NCI-H2171 (cell line): ENCODE measurements at places on chromosomes 2 and 18.

DNA sequence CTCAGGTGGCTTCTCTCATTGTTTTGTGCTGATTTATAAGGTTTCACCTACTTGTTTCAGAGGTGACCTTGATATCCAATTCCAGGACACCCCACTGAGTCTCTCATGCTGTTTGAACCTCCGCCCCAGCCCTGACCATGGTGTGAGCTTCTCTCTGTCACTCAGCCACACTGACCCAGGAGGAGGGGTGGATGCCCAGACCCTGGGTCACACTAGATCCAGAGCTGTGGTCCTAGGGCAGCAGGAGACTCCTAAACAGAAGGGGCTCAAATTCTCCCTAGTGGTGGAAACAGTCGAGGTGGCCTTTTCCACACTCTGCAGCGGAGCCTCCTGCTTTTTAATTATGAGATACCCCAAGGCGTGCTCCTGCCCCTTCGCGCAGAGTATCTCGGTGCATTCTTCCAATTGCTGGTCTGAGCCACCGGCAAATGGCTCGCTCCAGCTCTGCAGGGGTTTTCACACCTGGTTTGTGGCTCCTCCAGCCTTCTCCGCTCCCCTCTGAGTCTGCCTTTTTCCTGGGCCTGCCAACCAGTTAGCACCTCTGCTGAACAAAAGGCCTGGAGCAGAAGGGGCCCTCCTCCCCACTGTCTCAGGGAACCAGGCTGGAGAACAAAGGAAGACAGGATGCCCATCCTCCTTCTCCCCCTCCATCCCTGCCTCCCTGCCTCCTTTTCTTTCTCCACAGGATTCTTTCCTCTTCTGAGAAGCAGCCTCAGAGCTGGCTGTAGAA, 147.3 kb upstream of the SPRED2 start:
- DNase-seq = no peak

- no peak for DNase-seq
Measured at GRCh38 chr2:28423856-28424605, 31.4 kb downstream of the FOSL2 start.

DNA sequence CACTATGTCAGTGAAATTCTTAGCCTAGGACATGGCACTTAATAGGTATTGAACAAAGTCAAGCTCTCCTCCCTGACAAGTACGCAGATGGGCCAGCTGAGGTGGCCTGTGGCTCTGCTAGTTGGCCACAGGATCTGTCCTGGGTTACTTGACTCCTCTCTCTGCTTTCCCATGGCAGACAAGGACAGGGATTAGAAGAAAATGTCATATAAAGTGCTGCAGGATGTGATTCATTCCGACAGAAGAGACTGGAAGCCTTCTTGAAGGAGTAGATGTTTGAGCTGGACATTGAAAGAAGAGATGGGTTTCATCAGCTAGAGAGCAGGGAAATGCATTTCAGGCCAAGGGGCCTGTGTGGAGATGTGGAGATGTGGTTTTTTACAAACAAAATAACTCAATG, 46.7 kb downstream of the SMAD7 start:
- no peak for DNase-seq

GRCh38 chr2:230751062-230751461, 38.4 kb downstream of the CAB39 start:
- no peak for DNase-seq

- DNase-seq = no peak
Measured at GRCh38 chr18:45222180-45222579, 393.1 kb upstream of the SLC14A2 start.

DNA sequence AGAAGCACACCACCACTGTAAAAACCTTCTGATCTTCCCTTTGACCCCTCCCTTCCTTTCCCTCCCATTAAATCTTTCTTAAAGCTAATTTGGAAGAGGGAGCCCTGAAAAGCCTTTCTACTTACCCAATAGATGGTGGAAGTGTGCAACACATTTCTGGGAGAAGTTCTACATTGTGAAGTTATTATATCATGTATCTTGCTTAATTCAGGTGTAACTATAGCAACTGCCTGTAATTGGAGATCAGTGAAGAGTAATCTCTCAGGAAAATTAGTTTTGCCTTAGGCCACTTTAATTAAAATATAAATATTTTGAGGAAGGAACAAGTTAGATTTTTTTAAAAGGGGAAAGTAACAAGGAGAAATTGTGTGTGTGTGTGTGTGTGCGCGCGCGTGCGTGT, 266.0 kb downstream of the SH3BP4 start:
- no peak for DNase-seq

DNA sequence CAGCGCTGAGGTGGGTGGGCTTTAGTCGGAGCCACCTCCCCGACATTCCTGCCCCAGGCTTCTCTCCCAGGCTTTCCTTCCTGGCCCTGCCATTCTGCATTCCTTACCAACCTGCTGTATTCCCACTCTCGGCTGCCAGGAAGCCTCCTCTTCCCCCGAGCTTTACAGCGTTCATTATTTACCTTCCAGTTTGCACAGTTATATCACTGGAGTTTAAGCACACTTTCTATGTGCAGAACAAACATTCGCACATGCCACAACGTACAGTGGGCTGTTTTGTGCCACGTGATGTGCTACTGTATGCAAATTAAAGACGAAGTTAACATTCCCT, 246.3 kb downstream of the SOX11 start:
- no peak for DNase-seq

DNA sequence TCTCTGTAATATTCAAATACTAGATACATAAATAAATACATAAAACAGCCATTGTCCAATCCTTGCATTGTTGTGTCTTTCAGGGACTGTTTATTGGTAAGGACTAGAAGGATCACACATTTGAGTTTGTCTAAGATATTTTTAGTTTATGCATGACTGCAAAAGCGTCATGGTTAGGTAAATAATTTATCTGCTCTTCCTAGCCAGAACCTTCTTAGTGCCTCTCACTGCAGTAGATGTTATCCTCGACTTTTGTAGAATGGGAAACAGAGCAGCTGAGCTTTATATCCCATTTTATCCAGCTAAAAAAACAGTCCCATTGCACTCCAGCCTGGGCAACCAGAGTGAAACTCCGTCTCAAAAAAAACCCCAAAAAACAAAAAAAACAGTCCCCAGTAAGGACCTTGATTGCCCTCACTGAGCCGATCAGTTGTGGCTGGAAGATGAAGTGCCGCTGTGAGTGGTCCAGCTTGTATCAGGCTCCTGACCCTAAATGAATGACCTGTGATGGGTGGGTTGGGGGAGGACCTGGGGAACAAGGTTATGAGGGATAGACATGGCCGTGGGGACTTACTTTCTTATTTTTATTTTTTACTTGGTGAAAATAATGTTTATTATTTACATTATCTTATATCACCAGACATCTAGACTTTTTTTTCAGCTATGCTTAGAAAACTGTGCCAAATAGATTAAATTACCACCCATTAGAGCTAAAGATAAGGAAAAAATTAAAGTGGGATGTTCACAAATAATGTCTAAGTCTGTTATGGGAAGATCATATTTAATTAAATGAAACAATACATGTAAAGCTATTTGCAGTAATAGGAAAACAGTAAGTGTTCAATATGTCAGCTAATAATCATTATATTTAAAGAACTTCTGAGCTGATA, 10.9 kb upstream of the ADAM23 start:
- no peak for DNase-seq

DNA sequence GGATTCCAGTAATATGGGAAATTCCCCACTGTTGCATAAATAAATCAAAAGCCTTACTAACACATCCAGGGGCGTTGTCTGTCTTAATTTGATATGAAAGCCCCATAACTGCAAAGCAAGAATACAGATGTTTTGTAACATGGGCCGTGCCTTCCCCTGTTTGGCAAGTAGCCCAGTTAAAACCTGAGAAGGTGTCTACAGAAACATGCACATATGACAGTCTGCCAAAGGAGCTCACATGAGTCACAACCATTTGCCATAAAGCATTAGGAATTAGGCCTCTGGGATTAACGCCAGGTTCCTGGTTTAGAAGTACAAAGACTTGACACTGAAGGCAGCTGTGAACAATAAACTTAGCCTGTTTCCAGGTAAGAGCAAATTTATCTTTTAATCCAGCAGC, 43.1 kb upstream of the LONRF2 start:
- DNase-seq = peak; percentile 97

DNA sequence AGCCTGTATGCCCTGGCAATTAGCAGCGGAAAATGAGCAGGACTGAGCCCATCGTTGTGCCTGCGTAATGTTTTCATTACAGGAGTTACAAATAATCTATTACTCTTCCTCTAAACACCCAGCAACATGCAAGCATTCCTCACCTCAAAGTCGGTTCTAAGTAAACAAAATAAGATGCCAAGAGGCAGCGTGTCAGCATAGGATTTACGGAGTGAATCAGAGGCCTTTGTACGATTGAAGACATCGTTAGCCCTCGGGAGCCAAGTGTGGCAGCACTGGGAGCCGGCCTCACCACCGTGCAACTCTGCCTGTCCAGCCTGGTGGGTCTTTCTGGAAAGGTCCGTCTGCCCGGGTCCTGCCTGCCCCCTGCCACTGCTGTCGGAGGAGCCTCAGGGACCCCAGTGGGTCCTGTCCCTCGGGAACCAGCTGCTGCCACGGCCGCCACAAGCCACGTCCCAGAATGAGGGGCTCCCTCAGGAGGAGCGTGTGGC, 80.1 kb upstream of the CTDP1 start:
- no peak for DNase-seq

- DNase-seq = no peak
Measured at GRCh38 chr2:101748000-101748399, 50.5 kb downstream of the MAP4K4 start.

DNA sequence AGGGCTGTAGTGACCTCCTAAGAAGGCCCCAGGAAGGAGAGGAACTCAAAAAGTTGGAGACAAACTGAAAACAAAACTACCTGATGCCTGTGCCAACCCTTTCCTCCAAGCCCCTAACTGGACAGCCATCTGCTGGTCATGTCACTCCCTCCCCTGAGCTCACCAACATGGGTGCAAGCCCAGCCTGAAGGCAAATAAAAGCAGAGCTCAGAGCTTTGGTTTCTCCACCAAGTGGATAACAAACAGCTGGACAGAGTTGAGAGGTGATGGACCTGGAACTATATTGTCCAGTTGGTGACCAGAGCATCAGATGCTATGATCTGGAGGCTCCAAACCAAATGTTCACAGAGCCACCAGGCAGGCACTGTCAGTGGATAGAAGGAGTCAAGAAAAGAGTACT, 34.6 kb upstream of the MAL start:
- DNase-seq = no peak

GRCh38 chr2:188518381-188518780, 226.7 kb downstream of the GULP1 start:
- DNase-seq = no peak

DNA sequence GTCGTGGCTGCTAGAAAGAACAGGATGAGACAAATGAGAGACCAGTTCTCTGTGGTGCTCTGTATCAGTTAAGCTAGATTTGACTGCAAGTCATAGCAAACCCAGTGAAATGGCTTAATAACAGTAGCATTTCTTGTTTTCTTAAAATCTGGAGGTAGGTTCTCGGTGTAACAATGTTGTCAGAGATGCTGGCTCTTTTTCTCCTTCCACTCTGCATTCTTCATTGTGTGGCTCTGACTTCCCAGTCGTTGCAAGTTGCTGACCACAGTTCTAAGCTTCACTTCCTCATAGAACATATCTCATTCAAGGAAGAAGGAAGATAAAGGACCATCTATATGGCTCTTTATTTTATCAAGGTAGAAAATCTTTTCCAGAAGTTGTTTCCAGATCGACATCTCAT, 7.9 kb upstream of the CKAP2L start:
- no peak for DNase-seq

DNA sequence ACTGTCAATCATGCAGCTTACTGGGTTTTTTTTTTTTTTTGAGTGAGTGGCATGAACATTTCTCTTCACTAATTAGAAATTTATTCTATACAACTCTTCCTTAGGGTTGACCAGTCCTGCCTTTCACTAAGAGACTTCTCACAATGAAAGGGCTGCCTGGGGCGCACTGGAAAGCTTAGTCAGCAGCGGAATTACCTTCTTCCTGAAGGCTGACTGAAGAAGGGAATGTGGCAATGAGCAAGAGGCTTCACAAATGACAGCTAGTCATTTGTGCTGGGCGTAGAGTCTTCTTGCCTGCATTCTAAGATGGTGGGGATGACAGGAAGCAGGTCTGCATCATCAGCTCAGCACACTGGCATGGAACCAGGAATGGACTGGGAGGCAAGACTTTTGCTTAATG, 15.6 kb upstream of the SCN3A start:
- no peak for DNase-seq

- DNase-seq = no peak
Measured at GRCh38 chr18:11419338-11419737, 190.1 kb upstream of the SLC35G4 start.

GRCh38 chr2:11368059-11368572, 23.7 kb upstream of the ROCK2 start:
- DNase-seq = no peak

DNA sequence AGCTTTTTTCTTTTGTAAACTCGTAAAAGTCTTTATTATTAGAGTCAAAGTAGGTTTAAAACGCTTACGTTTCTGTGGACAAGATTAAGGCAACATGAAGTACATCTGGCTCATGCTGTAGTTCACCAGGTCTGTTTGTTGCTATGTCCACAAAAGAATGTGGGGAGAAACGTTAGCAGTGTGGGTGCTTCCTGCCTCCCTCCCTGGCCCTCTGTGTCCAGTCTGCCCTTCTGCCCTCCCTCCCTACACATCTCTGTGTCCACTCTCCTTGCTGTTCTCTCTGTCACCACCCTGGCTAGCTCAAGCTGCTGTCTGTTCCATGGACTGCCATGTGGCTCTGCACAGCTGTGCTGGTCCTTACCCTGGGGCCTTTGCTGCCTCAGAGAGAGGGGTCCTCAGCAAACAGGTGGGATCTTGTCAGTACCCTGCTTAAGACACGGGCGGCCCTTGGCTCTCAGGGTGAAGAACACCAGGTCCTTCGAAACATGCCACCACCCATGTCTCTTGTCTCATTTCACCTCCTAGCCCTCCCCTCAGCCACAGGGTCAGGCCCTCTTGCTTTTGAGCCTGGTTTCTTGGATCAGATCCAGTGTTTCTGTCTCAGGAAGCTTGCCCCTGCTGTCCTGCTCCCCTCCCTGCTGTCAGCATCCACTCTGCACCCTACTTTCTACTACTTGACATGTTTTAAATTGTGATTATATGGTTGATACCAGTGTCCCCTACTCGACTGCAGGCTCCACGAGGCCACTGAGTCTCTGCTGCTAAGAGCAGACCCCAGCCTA, 79.2 kb downstream of the LIMS1 start:
- no peak for DNase-seq

DNA sequence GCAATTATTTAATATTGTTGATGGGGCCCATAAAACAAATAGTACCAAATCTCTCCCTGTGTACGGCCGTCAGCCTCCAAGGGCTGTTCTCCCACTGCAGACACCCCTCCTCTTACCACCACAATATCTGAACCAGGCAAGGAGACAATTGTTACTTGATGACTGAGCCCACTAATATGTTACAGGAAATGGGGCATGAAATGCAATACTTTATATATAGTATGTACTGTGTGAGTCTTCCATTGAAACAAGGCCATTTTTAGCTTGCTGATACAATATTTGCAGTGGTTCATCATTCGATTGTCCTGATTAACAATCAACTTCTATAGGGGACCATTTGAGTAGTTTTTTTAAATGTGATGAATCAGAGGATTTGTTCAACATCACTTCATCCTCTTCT, 307.3 kb downstream of the GBX2 start:
- no peak for DNase-seq
